ENCODE measurements at places on chromosomes 2 and 18.

DNA sequence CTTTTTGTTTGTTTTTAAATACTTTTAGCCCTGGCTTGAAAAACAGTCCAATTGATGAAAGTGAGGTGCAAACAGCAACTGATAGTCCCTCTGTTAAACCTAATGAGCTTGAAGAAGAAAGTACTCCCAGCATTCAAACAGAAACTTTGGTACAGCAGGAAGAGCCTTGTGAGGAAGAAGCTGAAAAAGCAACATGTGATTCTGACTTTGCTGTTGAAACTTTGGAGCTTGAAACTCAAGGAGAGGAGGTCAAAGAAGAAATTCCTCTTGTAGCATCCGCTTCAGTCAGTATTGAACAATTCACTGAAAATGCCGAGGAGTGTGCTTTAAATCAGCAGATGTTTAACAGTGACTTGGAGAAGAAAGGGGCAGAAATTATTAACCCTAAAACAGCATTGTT, 30.6 kb upstream of the DYSF start:
- DNase-seq, result no peak

DNA sequence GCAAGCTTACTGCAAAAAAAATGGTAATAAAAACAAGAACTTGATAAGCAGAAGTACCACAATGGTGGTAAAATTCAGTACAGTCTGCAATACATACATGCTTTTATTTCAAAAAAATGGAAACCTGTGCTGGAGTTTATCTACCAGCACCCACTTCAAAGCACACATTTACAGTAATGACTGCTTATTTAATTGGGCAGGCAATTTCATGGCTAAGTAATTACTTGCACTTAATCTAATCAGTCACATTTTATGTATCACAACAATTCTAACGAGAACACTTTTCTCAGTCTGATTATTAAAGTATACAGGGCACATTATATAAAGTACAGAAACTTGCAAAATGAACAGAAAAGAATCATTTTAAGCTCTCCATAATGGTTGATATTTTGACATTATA, 5.2 kb downstream of the APCDD1 start:
- DNase-seq, result no peak

GRCh38 chr2:27891673-27892105, 1.2 kb downstream of the BABAM2 start:
- no peak for DNase-seq

DNA sequence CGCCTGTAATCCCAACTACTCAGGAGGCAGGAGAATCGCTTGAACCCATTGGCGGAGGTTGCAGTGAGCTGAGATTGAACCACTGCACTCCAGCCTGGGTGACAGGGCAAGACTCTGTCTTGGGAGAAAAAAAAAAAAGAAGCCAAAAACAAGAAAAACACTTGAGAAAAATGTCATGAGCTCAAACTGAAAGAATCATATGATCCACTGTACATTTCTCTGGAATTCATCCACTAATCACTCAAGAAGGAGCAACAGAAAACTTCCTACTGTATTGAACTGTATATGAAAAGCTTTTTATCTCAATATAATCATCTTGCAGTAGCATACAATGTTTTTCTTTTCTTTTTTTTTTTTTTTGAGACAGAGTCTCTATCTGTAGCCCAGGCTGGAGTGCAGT, 40.4 kb downstream of the EPG5 start:
- DNase-seq, result no peak

GRCh38 chr2:160408959-160409291, 84.7 kb downstream of the RBMS1 start:
- no peak for DNase-seq

GRCh38 chr2:59824314-59824713, 729.1 kb downstream of the BCL11A start:
- no peak for DNase-seq

- DNase-seq, result no peak
These were observed 145.8 kb downstream of the MCFD2 start for GRCh38 chr2:46769809-46770208.

DNA sequence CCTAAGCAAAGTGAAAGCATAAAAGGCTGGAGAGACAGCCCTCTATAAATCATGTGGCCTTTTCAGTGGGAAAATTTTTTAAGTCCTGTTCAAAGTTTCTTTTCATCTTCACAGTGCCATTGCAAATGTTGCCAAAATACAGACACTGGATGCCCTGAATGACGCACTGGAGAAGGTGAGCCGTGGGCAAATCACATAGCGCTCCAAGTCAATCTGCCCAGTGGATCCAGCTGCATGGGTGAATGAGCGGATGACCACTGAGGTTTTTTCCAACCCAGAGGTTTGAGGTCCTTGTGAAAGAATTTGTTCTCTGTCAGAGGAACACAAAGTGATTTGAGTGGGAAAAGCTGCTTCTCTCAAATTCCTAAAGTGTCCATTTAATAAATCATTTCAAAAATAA, 11.8 kb downstream of the DAPL1 start:
- no peak for DNase-seq

DNA sequence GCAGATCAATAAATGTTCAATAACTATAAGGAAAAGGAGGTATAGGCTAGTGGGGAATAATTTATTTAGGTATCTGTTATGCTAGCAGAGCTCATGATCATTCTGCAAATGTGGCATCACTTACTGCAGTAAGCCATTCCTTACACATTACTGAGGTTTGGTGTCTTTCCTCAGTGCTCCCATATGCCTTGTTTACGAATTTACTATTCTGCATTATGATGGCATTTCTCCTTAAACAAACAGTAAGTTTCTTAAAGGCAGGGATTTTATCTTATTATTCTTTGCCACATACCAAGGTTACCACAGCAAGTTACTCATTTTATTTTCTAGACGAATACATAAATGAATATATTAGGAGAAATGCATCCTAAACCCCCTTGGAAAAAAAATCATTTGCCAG, 88.4 kb downstream of the DSEL start:
- DNase-seq, result no peak

- peak; percentile 59 for DNase-seq
These were observed 119.6 kb downstream of the ZFP36L2 start for GRCh38 chr2:43106559-43107527.

GRCh38 chr2:121039679-121040078, 245.3 kb downstream of the TFCP2L1 start:
- DNase-seq, result no peak

GRCh38 chr2:100977511-100977910, 24.6 kb upstream of the RPL31 start:
- DNase-seq, result no peak

DNA sequence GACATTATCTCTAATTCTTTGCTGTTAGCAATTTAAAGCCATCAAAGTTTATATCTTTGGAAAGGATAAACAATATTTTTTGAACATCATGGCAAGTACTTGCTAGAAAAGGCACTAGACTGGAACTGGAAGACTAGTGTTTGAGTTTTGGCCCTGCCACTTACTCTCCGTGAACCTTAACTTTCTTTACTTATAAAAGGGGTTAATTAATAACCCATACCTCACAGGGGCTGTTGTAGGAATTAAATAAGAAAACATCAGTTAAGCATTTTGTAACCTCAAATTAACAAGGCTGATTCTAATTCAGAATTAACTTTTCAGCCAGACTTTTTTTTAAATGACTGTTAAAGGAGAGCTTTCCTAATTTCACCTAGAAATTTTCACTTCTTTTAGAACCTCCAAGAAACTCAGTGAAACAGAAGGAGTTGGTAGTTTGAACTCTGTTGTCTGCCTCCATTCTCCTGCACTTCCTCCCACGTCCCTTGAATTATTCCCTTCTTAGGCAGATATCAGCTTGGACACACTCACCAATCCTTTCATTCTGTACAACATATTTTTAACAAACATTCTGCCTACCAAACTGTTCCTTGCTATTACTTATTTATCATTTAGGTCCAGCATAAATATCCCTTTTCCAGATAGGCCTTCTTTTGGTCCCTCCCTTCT, 79.5 kb downstream of the COX7A2L start:
- no peak for DNase-seq

GRCh38 chr2:238151628-238152235, 7.0 kb upstream of the ERFE start:
- DNase-seq, result no peak

DNA sequence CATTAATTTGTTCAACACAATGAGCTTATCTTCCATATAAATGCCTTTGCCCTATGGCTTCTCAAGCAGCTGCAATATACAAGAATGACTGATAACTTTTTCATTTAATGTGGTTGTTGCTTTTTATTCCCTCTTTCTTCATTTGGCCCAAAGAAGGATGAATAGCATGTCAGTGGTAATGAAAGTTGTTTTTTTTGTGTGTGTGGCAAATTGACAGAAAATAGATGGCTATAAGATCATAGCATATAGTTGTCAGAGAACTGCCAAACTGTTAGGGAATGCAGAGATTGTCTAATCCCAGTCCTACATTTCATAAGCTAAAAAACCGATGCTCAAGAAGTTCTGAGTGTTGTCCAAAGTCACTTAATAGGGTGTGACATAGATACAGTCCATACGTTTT, 244.3 kb downstream of the ACTR3 start:
- DNase-seq, result no peak

DNA sequence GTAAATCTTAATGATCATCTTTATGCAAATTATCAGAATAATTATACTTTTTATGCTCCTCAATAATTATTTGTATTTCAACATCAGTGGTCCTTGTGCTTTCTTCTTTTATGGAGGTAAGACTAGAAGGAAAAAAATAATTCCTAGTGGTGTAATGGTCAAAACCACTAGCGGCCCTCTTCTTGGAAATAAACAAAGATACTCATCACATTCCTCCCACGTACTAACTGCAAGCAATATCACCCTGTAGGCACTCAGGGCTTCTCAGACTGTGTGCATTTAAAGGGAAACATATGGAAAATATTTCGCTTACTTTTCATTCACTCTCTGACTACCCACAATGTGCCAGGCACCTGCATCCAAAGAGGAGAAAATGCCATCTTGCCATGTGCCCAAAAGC, 263.7 kb downstream of the DOK6 start:
- no peak for DNase-seq

- no peak for DNase-seq
These were observed 21.7 kb upstream of the UGP2 start for GRCh38 chr2:63819765-63820717.

- DNase-seq, result no peak
These were observed 221.5 kb upstream of the SLC35G4 start for GRCh38 chr18:11387880-11388279.

DNA sequence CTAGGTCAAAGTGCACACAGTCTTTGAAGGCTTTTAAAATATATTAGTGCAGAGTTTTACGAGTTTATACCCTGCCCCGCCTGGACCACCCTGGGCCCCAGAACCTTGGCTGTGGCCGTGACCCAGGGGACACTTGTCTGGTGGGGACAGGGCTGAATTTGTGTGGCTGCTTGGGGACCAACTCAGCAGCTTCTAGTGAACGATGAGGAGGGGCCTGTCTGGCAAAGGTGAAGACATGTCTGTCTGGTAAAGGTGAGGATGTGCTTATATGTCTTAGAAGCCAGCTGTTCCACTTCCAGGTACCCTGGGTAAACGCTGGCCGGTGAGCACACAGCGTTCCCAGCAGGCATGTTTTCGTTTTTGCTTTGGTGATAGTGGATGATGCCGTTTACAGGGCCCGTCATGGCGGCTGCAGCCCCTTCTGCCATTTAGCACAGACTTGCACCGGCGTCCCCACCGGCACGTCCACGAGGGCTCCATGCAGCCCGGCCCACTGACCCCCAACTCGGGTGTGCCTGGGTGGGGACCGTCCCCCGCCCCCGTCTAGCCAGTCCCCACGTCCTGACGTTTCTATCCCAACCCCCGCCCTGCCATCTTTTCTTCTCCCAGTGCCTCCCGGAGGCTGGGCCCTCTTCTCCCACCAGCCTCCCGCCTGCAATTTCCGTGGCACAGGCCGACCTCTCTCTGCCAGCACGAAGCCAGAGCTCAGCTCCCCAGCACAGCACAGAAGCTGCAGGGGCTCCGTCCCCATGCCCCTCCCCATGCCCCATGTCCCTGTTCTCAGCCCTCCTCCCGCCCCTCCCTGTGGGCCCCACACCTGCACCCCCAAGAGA, 67.8 kb downstream of the SLC66A2 start:
- DNase-seq, result no peak

GRCh38 chr2:168207851-168208250, 39.5 kb downstream of the STK39 start:
- no peak for DNase-seq

- no peak for DNase-seq
These were observed 355.6 kb downstream of the PAX3 start for GRCh38 chr2:221943076-221943810.

- no peak for DNase-seq
These were observed 62.6 kb upstream of the RAB12 start for GRCh38 chr18:8546677-8547076.

- DNase-seq, result no peak
These were observed 12.7 kb downstream of the SALL3 start for GRCh38 chr18:78992041-78993011.

GRCh38 chr2:142190805-142191204, 60.0 kb upstream of the LRP1B start:
- no peak for DNase-seq

- peak; percentile 58 for DNase-seq
These were observed 143.0 kb downstream of the ZNF516 start for GRCh38 chr18:76351961-76352581.

- DNase-seq, result no peak
These were observed 1.7 kb downstream of the MZT2B start for GRCh38 chr2:130183512-130184373.

GRCh38 chr2:37982147-37982582, 57.1 kb downstream of the RMDN2 start:
- DNase-seq, result peak; percentile 41

- DNase-seq, result no peak
These were observed 3.5 kb upstream of the CABLES1 start for GRCh38 chr18:23131693-23132319.

GRCh38 chr2:317501-318424, 29.9 kb upstream of the ALKAL2 start:
- DNase-seq, result no peak

- no peak for DNase-seq
These were observed 43.4 kb downstream of the MBP start for GRCh38 chr18:77088963-77089722.

GRCh38 chr2:199552141-199552540, 94.4 kb upstream of the SATB2 start:
- DNase-seq, result no peak

GRCh38 chr2:96832754-96833507, 10.9 kb downstream of the ANKRD23 start:
- no peak for DNase-seq

GRCh38 chr2:134320930-134321329, 67.1 kb downstream of the MGAT5 start:
- DNase-seq, result no peak

DNA sequence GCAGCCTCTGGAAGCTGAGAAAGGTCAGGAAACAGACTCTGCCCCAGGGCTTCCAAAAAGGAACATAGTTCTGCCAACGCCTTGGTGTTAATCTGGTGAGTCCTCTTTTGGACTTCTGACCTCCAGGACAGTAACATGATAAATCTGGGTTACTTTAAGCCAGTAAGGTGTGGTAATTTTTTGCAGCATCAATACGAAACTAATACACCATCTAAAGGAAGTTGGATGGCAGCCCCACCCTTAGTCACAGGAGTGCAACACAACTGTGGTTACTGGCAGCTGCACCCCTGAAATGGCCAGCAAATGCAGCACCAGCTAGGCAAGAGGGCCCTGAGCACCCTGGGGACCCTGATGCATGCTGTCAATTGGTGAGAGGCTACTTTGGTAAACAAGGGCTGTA, 25.8 kb downstream of the CREG2 start:
- no peak for DNase-seq

GRCh38 chr2:188495969-188496431, 204.3 kb downstream of the GULP1 start:
- peak; percentile 10 for DNase-seq

GRCh38 chr2:52264488-52264887, 1232.6 kb upstream of the NRXN1 start:
- no peak for DNase-seq
